ENCODE measurements at places on chromosomes 12 and 14.

DNA sequence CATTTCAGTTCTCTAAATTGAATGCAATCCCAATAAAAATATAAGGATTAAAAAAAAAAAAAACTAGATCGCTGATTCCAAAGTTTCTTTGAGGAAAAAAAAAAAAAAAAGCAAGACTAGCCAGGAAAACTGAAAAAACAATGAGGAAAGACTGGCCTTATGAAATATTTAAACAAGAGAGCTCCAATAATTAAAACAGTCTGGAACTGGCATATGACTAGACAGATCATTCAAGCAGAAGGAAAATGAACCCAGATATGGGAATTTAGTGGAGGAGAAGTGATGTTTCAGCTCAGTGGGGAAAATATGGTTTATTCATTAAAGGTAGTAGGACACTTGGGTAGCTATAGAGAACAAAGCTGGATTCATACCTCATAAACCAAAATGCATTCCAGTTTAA, 42.0 kb upstream of the TBC1D15 start:
- no peak for DNase-seq

GRCh38 chr14:37721976-37722659, 126.7 kb downstream of the TTC6 start:
- DNase-seq, result no peak

DNA sequence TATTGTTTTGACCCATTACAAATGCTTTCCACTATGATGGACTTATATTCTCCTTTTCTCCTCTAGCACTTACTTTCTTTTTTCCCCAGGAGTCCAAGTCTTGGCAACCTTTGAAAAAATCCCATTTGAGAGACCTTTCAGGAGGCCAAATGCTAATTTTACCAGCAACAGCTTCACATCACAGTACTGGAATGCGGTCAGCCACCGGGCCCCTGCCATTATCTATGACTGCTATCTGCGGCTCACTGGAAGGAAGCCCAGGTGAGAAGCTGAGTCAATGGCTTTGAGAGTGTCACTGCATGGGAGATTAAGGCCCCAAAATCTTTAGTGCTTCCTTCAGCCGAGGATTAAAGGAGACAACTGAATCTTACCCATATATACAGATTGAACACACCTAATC, 64.2 kb downstream of the ERGIC2 start:
- DNase-seq, result no peak

- DNase-seq, result no peak
Measured at GRCh38 chr12:85065837-85066482, 29.8 kb downstream of the LRRIQ1 start.

GRCh38 chr12:74646831-74647230, 109.2 kb downstream of the ATXN7L3B start:
- no peak for DNase-seq

GRCh38 chr14:66508846-66509621, 1.1 kb downstream of the GPHN start:
- peak; percentile 45 for DNase-seq

DNA sequence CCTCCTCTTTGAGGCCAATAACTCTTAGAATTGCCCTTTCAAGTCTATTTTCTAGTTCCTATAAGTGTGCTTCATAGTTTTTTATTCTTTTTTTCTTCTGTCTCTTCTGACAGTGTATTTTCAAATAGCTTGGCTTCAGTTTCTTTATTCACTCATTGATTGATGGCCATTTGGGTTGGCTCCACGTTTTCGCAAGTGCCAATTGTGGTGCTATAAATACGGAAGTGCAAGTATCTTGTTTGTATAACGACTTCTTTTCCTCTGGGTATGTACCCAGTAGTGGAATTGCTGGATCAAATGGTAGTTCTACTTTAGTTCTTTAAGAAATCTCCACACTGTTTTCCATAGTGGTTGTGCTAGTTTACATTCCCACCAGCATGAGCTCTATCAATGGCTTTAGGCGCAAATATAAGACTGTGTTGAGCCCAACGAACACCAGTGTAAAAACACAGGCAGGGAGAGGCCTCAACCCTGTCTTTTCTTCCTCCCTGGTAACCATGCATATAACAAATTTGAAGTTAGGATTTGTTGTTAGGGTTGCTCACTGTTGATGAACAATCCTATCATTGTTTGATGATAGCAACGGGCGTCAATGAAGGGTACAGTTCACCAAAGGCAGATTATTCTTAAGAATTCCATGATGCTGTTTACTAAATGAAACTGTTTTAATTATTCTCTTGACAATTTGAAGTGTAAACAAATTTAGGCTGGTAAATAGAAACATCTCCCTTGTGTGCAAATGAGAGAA, 13.3 kb upstream of the LMNTD1 start:
- DNase-seq, result no peak

- no peak for DNase-seq
Measured at GRCh38 chr12:12954356-12954755, 2.4 kb upstream of the GPRC5D start.

GRCh38 chr12:103884316-103884715, 43.3 kb upstream of the NT5DC3 start:
- peak; percentile 25 for DNase-seq

DNA sequence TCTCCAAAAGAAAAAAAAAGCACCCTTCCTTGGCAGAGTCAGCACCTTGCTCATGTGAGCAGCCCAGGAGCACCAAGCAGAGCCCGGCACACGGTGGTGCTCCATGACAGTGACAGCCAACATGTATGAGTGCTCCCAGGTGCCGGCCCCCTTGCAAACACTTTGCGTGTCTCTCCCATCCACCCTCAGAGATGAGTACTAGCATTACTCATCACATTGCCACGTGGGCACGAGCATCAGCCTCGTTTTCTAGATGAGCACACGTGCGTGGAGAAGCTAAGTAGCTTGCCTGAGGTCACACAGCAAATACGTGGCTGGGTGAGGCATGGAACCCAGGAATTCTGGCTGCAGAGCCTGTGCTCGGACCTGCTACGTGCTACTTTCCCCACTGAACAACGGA, 177.9 kb upstream of the PRMT8 start:
- DNase-seq, result no peak

DNA sequence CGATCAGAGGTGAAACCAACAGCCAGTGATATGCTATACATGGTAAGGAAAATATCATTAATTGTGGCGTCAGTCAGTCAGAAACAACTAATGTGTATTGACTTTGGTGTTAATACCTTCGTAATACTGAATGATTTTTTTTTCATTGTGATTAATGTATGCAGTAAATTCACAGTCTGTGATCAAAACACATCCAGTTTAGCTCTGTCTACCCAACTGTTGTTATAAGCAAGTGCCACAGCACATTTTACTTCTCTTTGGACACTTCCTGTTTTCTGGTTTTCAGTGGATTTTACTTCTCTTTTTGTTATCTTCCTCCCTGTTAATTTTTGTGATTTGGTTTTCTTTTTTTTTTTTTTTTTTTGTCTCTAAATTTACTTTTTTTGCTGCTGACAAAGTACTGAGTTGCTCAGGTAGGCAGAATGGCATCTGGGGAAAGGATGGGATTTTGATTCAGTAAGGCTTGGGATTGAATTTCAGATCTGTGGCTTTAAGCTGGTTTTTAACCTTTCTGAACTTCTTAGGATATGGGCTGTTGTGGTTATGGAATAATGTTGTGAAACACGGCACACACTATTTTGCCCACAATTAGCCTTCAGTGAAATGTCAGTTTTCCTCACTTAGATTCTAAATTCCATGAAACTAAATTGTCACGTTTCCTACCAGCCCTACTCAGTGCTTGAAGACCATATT, 604 bp downstream of the GLIPR1 start:
- peak; percentile 47 for DNase-seq

GRCh38 chr12:127272864-127273263, 994.1 kb upstream of the TMEM132C start:
- no peak for DNase-seq

GRCh38 chr14:24081739-24082211, 10.4 kb downstream of the CPNE6 start:
- DNase-seq, result no peak
